Large intestine (tissue), 12 donors: ENCODE measurements at places on chromosomes 7 and 10.

DNA sequence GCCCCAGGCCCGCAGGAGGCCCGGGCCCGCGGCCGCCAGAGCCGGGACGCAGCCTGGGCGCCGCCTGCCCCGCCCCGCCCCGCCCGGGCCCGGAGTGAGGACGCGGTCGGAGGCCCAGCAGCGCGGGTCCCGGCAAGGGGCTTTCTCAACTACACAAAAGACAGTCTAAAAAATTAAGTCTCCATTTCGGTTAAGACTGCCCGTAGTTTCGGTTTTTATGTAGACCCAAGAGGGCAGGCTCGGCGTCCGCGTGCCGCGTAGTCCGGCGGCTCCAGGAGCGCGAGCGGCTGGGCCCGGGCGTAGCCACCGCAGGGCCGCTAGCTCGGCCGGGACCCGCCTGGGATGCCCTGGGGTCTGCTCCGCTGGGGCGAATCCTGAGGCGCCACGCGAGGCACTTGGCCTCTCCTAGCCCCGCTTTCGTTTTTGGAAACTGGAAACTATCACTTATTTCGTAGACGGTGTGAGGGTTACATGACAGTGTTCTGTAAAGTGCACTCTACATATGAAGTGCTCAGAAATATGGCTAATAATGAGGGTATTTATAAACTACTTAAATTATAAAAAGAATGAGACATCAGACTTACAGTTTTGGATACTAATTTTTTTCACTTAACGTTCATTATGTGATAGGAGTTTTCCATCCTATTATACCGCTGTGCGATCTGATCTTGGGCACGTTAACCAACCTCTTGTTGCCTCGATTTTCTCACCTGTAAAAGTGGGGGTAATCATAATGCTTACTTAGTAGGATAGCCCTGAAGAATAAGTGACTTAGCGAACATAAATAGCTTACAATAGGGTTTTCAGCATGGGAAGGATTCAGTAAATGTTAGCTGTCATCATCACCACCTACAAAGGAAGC is 573 bp downstream of the BLVRA start:
- DNase-seq, result peak; percentile 54

- DNase-seq, result peak; percentile 23
Measured at GRCh38 chr10:132965411-132966057, 23.2 kb upstream of the CFAP46 start.

- no peak for DNase-seq
Measured at GRCh38 chr10:32891261-32891660, 66.8 kb downstream of the ITGB1 start.

GRCh38 chr7:93475811-93476210 is 98.7 kb downstream of the CALCR start:
- no peak for DNase-seq

- no peak for DNase-seq
Measured at GRCh38 chr7:28627896-28628295, 215.6 kb downstream of the CREB5 start.

- DNase-seq, result no peak
Measured at GRCh38 chr10:132783165-132783939, 2.6 kb downstream of the NKX6-2 start.

- DNase-seq, result no peak
Measured at GRCh38 chr10:123057968-123058367, 49.2 kb downstream of the ACADSB start.

DNA sequence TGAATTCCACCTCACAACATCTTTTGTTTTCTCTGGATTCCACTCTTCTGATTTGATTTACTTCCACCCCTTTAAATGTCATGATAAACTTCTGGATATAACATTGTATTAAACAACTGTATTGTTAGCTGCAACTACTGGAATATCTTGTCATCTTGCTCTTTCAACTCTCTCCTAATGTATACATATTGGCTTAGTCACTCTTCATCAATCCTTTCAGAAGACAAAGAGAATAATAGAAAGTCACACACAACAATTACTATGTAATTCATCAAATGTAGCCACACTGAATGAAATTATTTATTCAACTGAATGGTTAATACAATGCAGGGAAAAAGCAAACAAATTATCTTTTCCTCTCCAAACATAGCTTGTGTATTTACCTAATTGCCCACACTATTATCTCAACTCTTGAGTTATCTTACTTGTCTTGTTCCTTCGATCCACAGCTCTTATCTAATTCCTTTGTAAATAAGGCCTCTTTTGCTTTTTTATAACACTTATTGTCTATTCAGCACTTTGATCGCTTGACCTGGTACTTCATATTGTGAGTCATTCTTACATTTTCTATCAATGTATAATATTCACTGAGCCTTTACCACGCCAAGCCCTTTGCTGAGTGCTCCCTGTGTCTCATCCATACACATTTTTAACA is 16.7 kb downstream of the SEMA3A start:
- DNase-seq, result no peak

DNA sequence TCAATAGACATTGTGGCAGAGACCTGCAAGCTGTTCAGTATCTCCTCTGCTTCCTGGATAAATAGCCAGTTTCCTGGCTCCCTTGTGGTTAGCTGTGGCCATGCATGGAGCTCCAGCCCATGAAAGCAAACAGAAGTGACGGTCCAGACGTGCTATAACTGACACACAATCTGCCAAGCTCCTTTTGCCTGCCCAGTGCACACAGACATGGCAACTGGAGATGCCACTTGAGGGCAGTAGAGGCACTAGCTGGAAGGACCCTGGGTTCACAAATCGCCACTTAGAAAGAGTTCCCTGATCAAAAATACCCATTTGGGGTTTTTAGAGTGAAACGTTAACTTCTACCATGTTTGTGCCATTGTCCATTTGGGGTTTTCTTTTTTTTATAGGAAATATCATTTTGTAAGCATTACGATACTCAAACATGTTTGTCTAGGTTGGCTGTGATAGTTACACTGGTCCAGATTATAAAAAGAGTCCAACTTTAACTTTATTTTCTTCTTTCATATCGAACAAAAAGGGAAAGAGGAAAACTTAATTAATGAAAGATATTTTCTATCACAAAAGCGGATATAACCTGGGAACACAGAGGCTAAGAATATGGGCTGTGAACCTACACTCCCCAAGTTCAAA is 31.3 kb downstream of the KIN start:
- peak; percentile 4 for DNase-seq

GRCh38 chr7:106736508-106737201 is 75.7 kb upstream of the CCDC71L start:
- peak; percentile 49 for DNase-seq

GRCh38 chr7:90681336-90682022 is 85.4 kb downstream of the CDK14 start:
- no peak for DNase-seq

DNA sequence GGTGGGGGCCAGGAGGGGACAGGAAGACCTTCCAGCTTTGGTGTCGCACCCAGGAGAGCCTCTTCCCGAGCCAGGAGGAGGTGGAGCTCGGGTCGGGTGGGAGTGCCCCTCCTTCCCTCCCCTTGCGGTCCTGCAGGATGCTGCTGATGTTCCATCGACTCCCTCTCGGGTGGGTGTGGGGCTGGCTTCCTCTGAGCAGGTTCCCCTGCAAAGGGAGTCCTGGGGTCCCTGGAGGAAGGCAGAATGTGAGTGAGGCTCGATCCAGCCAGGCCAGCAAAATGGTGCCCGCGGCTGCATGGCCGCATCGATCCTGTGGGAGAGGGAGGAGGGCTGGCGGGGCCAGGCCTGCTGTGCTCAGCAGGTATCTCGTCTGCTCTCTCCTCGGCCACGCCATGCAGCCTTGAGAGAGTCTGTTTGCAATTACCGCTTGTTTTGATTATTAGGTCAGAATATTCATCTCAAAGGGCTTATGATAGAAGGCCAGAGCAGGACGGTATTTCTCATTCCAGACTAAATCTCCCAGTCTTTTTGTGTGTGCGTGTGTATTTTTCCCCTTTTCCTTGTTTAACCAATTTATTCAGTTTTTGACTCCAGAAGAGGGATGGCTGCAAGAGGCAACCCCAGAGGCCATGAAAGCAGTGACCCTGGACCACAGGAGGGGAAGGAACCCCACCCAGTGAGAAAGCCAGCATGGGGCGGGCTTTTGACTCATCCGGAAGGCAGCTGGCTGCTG is 137.3 kb upstream of the ZMIZ1 start:
- DNase-seq, result no peak

DNA sequence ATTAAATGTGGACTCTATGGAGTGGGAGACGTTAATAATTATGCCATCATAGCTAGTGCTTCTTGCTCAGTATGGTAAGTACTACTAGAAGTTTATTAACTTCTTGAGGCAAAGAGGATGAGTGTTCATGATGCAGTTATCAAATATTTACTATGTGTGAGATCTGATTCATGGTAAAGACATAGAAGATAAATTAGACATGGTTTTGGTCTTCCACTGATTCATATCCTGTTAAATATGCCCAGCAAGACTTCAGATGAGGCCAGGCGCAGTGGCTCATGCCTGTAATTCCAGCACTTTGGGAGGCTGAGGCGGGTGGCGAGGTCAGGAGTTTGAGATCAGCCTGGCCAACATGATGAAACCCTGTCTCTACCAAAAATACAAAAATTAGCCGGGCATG is 547.1 kb upstream of the ANKRD30A start:
- no peak for DNase-seq

DNA sequence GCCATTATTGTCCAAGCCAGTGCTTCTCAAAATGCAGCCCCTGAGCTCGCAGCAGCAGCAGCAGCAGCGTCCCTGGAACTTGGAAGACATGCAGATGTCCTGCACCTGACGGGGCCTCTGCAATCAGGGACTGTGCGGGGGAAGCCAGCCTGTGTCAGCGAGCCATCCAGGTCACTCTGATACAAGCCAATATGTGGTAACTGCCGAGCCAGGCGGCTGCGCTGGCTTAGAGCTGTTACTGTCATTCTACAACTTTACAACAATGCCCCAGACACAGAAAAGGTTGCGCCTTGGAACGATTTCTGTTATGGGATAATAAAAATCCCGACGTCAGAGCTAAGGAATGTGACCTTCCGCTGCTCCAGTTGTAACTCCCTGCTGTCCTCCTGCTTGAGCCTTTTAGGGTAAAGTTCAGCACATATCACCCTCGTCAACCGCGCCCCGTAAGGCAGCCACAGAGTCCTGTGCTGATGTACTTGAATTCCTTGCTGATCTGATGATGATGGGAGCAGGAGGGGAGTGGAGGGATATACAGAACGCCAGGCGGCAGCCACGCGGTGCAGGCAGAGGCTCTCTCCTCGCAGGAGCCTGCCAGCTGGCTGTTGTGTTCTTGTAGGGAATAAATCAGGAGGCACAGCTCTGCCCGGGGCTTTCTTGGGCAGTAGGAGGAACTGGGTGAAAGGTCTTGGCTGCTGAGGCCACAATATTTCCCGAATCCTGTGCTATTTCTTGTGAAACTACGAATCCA is 20.0 kb upstream of the CRYGN start:
- peak; percentile 99 for DNase-seq

DNA sequence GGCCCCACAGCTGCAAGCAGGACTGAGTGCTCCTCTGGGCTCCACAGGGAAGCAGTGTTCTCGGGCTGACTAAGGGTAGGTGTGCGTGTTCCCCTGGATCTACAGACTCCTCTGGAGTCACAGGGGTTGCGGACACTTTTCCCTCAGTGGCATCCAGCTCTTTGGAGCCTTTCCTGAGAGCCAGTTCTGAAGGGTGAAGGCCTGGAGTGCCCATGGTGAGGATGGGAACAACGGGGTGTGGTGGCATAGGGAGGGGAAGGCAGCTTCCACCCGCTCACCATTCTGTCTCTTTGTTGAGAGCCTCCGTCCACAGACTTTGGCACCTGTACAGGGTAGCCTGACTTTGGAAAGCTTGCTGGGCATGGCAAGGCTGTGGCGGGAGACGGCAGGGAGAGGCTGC is 104.1 kb upstream of the PCBD1 start:
- no peak for DNase-seq

GRCh38 chr7:131231381-131232220 is 96.1 kb upstream of the MKLN1 start:
- no peak for DNase-seq

- no peak for DNase-seq
Measured at GRCh38 chr7:114295522-114295921, 119.1 kb upstream of the FOXP2 start.

GRCh38 chr7:113291058-113291457 is 172.7 kb upstream of the SMIM30 start:
- no peak for DNase-seq

- no peak for DNase-seq
Measured at GRCh38 chr10:74153123-74153522, 2.1 kb downstream of the ADK start.

GRCh38 chr7:35513828-35514227 is 181.1 kb downstream of the HERPUD2 start:
- DNase-seq, result no peak

DNA sequence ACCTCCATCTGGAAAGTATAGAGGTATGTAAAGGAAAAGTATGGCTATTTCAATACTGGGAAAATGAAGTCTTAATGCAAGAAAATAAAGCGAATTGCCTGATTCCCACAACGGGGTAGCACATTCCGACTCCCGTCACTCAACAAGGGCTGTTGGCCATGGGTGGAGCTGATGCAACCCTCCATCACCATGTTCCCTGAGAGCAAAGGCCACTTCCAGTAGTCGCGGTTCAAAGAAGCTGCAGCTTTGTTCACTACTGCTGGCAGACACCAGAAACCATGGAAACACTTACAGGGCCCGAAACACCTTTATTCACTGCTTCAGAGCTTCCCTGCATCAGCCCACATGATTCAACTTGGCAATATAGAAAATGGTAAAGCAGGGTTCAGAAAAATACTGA is 44.0 kb downstream of the TMEM26 start:
- DNase-seq, result no peak

DNA sequence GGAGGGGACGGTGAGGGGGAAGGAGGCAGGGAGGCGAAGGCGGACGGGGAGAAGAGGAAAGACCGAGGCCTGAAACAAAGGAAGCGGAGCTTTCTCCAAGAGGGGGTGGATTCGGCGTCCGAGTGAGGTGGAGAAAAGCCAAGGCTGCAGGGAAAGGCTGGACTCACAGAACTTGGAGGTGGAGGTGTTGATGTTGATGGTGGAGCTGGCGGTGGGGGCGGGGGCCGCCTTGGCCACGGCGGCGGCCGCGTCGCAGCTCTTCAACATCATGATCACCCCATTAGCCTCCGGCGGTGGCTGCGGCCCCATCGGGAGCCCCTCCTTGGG is 578 bp downstream of the CACUL1 start:
- DNase-seq, result peak; percentile 37

DNA sequence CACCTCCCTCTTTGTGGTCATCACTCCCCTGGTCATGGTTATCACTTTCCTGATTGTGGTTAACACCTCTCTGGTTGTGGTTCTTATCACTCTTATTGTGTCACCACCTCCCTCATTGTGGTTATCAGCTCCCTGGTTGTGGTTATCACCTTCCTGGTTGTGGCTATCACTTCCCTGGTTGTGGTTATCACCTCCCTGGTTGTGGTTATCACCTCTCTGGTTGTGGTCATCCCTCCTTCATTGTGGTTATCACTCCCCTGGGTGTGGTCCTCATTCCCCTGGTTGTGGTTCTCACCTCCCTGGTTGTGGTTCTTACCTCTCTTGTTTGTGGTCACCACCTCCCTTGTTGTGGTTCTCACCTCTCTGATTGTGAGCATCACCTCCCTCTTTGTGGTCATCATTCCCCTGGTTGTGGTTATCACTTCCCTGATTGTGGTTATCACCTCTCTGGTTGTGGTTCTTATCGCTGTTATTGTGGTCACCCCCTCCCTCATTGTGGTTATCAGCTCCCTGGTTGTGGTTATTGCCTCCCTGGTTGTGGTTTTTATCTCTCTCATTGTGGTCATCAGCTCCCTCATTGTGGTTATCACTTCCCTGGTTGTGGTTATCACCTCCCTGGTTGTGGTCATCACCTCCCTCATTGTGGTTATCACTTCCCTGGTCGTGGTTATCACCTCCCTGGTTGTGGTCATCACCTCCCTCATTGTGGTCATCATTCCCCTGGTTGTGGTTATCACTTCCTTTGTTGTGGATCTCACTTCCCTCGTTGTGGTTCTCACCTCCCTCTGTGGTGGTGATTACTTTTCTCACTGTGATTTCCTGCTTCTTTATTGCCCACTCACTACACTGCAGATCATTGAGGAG is 106.7 kb downstream of the GPR26 start:
- no peak for DNase-seq
